ENCODE measurements at places on chromosomes 4 and X.

DNA sequence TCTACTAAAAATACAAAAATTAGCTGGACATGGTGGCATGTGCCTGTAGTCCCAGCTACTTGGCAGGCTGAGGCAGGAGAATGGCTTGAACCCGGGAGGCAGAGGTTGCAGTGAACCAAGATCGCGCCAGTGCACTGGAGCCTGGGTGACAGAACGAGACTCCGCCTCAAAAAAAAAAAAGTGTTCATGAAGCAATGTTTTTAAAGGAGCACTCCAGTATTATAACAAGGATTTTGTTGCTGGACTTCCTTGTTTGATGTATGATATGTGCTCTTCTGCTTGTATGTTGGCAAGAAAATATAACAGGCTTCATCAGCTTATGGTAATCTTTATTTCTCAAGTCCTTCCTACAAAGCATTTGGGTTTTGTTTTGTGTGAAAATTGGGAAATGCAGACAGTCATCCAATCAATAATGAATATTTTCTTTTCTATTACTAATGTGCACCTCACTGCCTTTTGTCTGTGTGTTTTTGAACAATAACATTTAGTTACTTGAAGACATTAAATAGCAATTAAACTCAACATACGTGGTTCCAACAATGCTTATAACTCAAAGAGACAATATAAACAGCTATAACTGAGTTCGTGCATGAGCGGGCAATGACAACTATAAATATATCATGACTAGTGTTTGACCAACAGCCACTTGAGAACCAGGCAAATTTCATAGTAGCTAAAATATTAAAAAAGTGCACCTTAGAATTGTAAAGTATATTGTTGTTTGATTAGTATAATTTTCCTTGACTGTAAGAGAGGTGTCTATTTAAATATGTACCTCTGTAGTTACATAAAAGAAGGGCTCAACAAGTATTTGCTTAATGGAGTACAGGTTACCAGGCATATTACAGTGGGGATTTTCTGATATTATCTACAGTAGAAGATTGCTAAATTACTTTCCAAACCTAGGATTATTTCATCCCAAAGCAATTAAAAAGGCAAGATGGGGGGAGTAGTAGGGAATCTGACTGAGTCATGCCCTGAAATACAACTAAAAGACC is 210.7 kb downstream of the PPP3CA start:
- DNase-seq = no peak

- DNase-seq = no peak
These were observed 36.8 kb upstream of the TNIP3 start for GRCh38 chr4:121200795-121201472.

- no peak for DNase-seq
These were observed 144.8 kb downstream of the SPATA18 start for GRCh38 chr4:52195869-52196268.

DNA sequence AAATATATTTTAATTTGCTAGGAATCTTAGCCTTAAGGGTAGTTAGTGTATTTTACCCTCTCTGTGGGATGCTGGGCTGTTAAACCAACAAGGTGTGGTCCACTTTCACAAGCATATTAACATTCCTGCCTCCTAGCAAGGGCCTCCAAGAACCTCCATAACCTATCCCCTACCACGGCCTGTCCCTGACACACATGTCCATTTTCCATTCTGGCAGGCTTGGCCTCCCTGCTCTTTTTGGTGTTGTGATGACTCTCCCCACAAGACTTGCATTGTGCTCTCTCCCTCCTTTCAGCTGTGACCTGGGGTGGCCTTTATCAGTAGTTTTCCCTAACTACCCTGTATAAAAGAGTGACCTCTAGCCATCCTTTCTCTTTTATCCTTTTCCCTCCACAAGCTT is 120.2 kb downstream of the KLHL8 start:
- DNase-seq = no peak

DNA sequence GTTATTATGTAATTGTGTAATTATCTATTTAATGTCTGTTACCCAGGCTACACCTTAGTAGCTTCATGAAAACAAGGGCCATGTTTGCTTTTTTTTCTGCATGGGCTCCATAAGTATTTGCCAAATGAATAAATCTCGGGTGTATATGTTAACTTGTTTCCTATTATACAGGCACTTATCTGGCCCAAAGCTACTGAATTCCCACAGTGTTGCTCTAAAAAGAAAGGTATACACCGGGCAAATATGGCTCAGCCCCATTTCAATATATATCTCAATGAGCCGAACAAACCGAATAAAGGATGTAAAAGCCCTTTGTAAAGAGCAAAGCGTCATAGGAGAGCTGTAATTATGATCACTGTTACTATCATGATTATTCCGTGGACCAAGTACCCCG is 767 bp downstream of the PAQR3 start:
- DNase-seq = no peak

- DNase-seq = no peak
These were observed 281.2 kb upstream of the AGTR2 start for GRCh38 chrX:115889121-115889890.

- DNase-seq = no peak
These were observed 52.7 kb upstream of the ZCCHC13 start for GRCh38 chrX:74251006-74251930.

- no peak for DNase-seq
These were observed 147.2 kb downstream of the GLRA3 start for GRCh38 chr4:174681723-174682300.

DNA sequence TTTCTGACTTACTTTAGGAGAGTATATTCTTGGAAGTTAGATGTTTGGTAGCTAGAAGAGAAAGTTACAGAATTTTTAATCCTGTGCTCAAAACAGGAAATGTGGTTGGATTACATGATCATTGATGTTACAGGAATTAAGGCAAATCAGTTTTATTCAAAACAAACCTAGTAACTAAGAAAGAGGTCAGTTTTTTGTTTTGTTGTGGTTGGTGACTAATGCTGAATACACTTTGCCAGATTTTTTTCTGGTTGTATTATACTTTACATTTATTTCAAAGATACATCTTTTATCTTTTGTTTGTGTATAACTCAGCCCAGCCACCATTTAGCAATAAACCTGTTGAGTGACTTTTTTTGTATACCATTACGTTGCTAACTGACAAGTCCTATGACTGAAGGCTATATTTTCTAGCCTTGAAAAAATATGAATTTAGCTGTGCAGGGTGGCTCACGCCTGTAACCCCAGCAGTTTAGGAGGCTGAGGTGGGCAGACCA is 116.7 kb downstream of the KLHL8 start:
- no peak for DNase-seq

DNA sequence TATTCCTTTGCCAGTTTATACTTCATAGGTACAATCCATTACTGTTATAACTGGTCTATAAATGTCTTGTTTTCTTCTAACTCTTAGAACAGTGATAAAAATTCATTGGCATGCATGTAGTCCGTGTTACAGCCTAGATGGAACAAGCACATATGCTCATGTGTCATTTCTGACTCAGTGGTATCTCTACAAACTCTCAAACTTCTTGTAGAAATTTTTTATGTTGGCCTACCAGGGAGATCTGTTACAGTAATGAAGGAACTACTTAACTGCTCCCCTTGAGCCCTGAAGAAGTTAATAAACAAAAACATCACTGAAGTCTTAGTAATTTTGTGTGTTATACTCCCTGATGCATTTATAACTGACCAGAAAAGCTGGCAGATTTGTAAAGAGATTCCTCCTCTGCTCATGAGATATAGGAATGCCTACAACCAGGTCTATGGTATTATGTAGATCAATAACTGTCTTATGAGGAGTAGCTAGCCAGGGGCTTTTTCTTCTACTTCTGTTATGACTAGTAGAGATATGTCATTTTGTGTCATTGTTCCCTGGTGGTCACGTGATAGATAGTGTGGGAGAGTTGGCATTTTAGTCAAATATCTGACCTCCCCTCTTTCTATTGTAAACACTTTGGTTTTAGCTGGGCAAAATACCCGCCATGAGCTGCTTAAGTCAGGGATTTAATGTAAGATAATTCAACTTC is 53.7 kb upstream of the FAAH2 start:
- no peak for DNase-seq

DNA sequence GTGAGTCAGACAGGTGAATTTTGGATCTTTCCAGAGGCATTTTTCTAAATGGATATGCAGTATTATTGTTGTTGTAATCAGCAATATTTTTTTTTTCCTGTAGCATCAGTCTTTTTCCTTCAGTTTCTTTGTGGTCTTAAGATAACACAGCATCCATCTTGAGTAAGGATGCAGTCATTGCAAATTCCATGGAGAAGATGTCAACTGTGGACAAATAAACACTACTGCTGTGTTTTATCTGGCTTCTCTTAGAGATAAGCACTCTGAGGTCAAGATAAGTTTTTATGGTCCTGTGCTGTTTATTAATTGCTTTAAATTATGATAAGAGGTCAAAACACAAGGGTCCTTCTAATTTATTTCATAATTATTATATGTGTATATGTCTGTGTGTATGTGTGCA is 1255.7 kb downstream of the ADGRL3 start:
- DNase-seq = no peak

DNA sequence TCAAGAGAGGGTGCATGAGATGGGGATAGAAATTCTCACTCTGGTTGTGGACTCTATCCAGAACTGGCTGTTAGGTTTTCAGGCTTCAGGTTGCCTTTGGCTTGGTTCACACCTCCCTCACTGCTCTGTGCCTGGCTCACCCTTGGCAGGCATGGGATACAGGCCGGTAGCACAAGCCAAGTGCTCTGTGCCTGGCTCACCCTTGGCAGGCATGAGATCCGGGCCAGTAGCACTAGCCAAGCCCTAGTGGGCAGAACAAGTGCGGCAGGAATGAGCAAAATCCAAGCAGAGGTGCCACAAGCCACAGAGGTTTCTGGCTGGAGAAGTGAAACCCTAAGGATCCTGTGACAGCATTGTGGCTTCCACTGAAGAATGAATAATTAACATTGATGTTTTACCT is 1642.3 kb downstream of the C4orf33 start:
- no peak for DNase-seq

- DNase-seq = no peak
These were observed 16.8 kb upstream of the NFXL1 start for GRCh38 chr4:47930971-47931804.

DNA sequence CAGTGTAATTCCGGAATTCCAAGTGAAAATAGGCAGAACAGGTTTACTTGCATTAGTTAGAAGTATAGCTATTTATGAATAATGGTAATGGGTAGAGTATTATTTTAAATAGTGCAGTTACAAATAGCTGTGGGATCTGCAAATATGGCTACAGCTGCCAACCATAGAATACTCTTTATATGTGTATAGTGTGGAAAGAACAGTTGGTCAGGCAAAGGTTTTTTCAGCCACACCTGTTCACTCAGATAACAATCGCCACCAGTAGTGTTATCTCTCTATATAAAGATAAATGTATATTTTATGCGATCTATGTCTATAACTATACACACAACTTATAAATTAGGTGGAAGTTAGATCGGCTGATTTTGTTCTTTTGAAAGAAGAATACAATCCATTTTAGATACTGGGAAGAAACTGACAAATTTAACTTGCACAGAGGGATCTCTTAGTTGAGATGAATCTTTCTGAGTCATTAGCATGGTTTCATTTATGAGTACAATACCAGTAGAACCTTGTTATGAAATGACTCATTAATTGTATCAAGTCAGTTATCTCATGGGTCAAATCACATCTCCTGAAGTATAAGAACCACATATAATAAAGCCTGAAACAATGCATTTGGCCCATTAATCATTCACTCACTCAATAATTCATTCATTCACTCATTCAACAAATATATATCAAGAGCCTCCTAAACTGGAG is 100.9 kb upstream of the NR3C2 start:
- no peak for DNase-seq

DNA sequence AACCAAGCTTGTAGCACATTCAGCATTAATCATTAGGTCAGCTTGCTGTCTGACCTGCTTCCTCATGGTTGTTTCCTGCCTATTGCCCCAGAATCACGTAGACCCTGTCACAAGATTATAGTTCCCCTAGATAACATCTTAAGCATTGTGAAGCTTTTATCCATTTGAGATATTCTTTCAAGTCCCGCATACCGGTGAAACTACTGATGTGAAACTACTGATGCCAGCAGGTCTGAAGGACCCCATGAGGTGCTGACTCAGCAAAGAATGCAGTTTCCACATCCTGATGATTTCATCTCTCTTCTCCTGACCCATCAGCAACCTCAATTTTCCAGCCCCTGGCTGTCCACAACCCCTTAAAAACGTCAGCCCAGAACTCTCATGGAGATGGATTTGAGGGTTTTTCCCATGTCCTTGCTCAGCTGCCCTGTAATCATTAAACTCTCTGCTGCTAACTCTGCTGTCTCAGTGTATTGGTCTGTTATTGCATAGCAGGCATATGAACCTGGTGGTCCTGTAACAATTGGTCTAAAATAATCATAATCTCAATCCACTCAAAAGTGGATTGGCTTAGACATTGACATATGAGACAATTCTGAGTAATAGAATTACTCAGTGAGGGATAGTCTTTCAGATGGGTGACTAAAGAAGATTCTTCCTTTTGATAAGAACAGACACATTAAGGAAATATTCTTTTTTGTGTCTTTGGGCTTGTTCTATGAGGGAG is 26.3 kb upstream of the UBA6 start:
- DNase-seq = no peak

DNA sequence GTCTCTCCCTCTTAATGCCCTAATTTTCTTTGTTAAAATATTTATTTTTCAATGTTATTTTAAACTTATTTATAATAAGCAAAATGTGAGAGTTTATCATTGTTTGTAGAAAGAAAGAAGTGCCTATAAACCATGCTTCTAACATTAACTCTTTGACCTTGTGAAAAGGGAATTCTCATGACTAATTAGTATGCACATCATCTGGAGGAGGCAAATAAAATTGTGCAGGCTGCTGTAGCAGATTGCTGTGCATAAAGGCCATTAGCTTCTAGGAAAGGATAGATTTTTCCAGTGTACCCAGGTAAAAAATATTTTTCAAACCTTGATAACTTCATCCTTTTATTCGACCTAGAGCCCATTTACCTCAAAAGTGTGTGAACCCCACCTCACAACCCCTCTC is 84.6 kb upstream of the GUCY1A1 start:
- DNase-seq = no peak
